T-helper 2 cell treated with Interferon-gamma antibody and Interleukin-4, amounts not matched to agents 5 μg/mL and 100 μg/mL, for 36 hours (primary cell): ENCODE measurements at places on chromosomes 2 and 18.

GRCh38 chr2:27245626-27246025 lies 17.2 kb downstream of the SLC30A3 start:
- DNase-seq, result no peak

- DNase-seq, result peak; percentile 95
Measured at GRCh38 chr2:216114714-216115531, 5.8 kb downstream of the XRCC5 start.

DNA sequence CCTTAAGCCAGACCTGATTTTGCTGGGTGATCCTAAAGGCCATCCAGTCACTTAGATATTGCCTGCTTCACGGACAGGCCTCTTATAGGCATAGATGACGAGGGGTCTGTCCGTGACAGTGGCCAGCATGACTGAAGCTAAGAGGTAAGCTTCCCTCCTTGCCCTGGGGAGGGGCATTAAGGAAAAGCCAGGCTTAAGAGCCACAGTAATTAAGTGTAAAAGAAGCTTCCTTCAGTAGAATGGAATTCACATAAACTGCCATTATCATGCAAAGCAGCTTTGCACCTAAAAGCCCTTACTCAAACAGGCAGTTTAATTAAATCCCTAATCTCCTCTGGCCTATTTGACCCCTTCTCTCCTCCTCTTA lies 99.4 kb upstream of the PKDCC start:
- no peak for DNase-seq

DNA sequence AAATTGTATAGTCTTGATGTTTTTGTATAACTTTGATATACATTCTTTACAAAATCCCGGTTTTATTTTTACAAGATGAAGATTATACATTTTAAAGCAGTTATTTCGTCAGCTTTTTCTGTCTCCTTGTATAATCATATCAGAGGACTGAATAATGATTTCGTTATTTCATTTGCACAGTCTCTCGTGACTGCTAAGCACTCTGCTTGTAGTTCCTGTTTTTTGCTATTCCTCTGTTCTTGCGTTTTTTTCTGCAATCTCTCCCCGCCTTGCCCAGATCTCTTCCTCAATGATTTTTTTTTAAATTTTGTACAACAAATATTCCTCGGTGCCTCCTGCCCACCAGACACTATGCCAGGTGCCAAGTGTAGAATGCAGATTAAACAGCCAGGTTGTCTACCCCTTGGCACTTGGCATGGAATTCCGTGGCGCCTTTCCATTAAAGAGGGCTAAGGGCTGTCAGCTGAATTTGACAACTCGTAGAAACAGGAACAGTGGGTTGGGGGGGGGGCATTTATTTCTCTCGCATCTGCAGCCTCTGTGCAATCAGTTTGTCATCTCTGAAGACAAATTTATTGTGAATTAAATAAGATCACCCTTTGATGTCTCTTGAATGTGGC lies 69.6 kb downstream of the KLHL29 start:
- DNase-seq, result no peak

DNA sequence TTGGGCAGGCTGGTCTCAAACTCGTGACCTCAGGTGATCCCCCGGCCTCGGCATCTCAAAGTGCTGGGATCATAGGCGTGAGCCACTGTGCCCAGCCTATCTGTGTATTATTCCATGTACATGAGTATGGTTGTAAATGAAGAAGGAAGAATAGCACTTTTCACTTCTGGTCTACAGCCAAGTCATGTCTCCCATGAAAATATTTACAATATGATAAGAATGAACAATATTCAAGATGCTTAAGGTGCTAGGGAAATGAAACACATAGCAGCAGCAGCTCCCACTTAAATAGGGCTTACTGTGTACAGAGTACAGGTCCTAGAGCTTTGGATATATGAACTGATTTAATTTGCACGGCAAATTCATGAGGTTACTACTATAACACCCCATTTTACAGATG lies 70.3 kb upstream of the COL5A2 start:
- no peak for DNase-seq

DNA sequence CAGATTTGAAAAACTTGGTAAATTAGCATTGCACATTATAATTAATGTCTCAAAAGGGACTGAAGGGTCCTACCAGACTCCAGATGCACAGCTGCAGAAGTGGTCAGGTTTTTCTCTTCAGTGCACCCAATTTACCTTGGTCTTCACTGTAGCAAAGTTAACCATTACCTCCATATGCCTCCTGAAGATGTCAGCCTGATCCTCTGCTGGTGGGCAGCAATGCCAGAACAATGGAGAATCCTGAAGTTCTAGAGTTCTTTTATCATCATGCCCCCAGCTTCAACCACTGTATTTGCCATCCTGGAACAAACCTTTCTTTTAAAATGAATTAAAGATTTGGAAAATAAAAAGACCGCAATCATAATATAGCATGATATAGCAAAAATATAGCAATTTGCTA lies 1774.8 kb upstream of the CELF4 start:
- no peak for DNase-seq

DNA sequence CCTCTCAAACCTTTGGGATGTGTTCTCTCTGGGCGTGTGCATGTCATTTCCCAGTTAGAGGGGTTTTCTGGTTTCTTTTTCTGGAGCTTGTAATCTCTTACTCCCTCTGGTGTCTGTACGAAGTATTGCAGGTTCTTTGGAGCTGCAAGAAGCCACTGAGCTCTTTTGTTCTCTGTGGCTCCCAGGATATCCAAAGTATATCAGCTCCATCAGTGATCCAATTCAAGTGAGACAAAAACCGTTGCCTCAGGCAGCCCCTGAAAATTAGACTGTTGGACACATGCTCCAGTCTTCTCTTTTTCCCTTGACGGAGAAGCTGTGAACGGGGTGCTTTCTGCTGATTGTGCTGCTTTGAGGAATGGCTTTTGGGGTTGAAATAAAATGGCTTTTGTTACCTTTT lies 59.0 kb upstream of the LDLRAD4 start:
- DNase-seq, result no peak

DNA sequence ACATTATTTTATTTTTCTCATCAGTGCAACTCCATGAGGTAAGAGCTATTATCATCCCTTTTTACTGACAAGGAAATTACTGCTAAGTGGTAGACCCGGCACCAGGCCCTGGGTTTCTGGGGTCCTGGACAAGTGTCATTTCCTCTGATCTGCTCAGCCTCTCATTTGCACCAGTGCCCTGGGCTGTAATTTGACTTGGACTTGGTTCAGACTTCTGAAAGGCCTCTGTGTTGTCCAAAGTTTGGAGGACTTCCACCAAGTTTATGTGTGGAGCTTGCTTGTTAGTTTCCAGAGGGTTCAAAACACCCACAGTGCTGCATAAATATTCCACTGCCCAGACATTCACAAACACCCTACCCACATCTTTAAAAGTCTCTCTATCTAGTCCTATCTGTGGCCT lies 44.0 kb upstream of the PPP1CB start:
- no peak for DNase-seq

- no peak for DNase-seq
Measured at GRCh38 chr2:61733563-61733962, 120.3 kb downstream of the FAM161A start.

DNA sequence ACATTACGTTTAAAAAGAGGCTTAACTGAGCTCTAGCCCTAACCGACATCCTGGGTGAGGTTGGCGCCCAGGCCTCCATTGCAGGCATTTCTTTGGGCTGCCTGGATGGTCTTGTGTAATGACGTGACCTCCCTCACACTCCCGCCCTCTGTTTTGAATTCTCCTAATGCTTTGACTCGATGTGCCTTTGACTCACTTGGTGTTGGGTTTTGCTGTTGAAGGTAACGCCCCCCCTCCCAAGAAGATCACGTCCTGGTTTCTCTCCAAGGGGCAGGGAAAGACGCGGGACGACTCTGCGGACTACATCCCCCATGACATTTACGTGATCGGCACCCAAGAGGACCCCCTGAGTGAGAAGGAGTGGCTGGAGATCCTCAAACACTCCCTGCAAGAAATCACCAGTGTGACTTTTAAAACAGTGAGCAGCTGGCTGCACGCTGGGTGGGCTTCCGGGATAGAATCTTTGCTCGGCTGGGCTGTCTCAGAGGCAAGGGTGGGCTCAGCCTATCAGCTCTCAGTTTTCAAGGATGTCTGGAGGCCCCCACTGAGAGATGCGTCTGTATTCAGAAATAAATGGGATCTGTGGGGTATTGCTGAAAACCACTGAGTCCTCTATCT lies 87.9 kb upstream of the ATG16L1 start:
- DNase-seq, result no peak

GRCh38 chr2:19866771-19867170 lies 35.0 kb downstream of the TTC32 start:
- no peak for DNase-seq

DNA sequence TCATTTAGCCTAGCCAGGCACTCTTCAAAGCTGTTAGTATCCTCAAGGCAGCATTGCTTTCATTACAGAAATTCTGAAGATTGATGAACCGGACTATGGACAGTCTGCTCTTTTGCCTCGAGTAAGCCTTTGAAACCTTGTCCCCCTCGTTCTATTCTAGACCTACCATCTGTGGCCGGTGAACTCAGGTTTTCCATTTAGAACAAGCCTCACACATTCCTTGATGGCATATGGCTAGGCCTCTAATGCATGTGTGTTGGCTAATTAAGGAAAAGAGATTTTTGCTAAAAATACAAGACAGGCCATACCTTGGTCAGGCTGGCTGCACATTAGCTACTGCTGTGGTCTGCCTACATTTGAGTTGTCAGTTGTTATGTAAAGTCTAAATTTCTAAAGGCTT lies 111.8 kb downstream of the CERS6 start:
- DNase-seq, result no peak

DNA sequence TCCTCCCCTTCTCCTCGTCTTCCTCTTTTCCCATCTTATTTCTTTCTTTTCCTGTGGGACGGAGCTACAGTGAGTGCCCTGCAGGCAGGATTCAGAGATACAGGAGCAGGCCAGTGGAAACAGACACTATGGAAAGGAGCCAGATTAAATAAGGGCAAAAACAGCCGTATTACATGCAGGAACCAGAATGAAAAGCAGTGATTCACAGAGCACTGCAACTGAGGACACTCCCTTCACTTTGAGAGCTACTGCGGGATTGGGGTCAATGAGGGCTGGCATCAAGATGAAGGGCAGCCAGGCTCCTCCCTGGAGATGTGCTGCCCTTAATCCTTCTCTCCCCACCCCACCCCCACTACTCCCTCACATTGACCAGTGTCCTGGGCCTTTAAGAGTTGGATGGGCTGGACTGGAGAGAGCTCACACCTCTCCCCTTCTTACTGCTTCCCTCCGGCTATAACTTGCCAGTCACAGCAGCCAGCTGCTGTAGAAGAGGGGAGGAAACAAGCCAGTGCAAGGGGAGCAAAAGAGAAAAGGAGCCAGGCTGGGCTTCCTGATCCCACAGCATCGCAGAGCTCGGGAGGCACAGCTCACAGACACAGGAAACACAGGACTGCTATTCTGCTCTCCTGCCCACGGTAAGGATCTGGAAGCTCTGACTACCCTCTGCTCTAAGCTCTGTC lies at the start of gene PLCD4:
Gene PLCD4 (plus strand): TSS at position 464 of the 680 bp plus-strand sequence. CDS start 7,841 bp downstream, outside the sequence.
- no peak for DNase-seq

GRCh38 chr18:46502444-46502843 lies 154.6 kb downstream of the LOXHD1 start:
- DNase-seq, result no peak

DNA sequence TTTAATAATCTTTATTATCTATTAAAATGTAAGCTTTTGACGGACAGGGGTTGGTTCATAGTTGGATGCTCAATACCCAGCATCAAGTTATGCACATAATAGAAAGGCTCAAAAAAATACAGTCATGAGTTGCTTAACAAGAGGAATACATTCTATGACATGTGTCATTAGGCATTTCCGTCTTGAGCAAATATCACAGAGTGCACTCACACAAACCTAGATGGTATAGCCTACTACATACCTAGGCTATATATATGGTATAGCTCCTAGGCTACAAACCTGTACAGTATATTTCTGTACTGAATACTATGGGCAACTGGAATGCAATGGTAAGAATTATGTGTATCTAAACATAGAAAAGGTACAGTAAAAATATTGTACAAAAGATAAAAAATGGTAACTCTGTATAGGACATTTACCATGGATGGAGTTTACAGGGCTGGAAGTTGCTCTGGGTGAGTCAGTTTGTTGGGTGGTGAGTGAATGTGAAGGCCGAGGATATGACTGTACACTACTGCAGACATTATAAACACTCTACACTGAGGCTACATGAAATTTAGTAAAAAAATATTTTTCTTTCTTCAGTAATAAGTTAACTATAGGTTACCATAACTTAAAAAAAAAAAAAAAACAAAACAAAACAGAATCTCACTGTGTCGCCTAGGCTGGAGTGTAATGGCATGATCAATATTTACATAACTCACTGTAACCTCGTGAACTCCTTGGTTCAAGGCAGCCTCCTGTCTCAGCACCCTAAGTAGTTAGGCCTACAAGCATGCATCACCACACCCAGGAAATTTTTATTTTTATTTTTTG lies 201.2 kb downstream of the NBAS start:
- DNase-seq, result no peak

- DNase-seq, result peak; percentile 76
Measured at GRCh38 chr2:171574149-171574795, 52.0 kb downstream of the CYBRD1 start.

DNA sequence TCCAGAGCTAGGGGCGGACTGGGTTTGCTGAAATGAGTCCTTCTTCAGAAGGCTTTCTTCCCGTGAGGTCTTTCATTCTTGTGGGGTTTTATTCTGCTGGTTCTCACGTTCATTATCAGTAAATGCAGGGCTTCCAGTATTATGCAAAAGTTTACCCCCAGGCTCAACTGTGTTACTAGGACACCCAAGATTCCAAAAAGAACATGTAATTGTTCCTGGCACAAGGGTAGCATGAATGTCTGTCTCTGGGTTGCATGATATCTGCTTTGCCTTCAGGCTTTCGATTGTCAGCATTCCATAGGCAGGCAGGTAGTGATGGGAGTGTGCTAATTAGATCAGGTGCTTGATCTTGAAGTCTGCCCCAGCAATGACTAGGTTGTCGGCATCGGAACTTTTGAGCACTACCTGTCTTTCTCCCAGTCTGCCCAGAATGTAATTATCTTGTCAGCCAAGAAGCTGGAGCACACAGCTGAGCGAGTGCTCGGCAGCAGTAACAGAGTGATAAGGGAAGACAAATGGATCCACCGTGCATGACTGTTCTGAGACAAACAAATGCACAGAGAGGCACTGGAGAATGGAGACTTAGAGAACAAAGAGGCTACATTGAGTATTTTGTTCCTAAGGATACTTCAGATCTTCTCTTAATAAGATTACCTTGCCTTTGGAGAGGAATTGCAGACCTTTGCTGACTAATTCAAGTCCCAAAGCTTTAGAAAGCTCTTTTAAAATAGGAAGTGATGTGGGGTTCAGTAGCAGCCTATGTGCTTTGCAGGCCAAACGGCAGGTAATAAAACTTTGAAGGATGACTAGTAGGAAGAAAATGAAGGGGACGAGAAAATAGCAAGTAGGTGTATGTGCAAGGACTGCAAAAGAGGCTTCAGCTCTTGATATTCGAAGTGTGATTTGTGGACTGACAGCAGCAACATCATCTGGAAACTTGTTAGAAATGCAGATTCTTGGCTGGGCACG lies 41.9 kb downstream of the ITGB6 start:
- no peak for DNase-seq
